Foreskin melanocyte (primary cell): ENCODE measurements at places on chromosomes 7 and 10.

GRCh38 chr7:220151-220841 is 27.9 kb downstream of the FAM20C start:
- peak; percentile 71 for DNase-seq

DNA sequence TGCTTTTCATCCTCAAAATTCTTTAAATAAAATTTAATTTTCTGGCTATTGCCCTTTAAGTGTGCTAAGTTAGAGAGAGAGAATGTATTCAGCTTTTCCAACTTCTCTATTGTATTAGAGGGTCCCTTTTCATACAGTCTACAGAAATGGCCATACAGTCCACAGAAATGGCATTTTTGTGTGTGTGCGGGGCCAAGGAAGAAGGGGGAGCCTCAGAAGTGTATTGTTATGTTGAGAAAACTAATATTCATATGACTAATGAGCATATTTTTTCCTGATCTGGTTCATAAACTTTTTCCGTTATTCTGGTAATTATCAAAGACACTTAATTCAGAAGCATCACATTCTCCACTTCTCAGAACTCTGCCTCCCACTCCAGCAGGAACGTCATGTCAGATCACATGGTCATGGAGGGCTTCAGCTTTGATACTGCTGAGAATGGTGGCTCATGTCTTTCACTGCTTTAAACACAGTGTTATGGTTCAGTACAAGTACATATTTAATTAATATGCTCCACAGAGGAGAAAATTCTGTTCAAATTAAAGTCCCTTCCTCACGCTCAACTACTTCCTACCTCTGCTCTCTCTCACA is 37.1 kb downstream of the ELMO1 start:
- no peak for DNase-seq

- no peak for DNase-seq
Measured at GRCh38 chr10:86827639-86828038, 71.2 kb downstream of the BMPR1A start.

- no peak for DNase-seq
Measured at GRCh38 chr10:77501152-77501845, 136.3 kb downstream of the KCNMA1 start.

DNA sequence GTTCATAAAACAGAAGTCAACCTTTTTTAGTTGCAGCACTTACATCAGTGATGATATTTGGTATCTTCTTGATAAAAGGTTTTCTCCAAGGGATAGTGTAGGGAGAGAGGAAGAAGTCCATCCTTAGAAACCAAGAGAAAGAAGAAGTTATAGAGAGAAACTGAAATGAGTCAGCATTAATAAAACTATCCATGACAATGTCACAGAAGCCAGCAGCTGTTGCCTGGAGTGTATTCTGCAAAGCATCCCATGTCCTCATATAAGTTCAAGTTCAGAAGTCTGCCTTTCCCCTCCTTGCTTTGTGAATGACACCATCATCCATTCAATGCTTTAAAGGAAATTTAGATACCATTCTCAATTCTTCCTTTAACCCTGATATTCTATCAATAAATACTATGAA is 14.4 kb upstream of the COL1A2 start:
- no peak for DNase-seq

DNA sequence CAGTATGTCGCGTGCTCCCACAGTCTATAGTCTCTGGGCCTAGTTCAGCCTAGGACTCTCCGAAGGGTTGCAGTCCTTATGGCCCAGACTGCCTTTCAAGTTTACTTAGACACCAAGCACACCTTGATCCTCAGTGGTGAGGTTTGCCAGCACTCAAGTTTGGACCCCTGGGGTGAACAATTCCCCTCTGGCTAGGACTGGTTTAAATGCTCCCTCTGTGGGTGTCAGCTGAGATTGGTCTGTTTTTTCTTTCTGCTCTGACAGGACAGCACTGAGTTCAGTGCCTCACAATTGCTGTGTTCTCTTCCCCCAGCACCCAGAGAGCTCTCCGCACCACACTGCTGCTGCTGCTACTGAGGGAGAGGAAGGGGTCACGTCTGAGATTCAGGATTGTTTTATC is 31.9 kb upstream of the AGR3 start:
- DNase-seq, result no peak

GRCh38 chr10:130179640-130180039 is 43.4 kb downstream of the GLRX3 start:
- DNase-seq, result peak; percentile 17

- no peak for DNase-seq
Measured at GRCh38 chr10:121049489-121049888, 198.3 kb downstream of the WDR11 start.

DNA sequence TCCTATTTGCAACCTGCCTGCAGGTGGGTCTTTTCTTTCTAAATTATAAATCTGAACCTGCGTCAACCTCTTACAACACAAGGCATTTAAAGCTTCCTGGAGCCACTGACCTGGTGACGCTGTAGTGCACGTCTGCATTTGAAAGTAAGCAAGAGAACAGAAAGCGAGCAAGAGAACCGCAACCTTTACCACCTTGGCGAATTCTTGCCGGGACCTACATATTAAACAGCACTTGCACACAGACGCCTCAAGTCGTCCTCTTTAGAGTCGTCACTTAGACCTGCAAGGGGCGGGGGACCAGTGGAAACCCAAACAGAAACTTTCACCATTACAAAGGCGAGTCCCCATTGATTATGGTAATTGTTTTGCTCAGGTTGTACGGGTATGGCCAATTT is 9.5 kb downstream of the GLI3 start:
- DNase-seq, result no peak

DNA sequence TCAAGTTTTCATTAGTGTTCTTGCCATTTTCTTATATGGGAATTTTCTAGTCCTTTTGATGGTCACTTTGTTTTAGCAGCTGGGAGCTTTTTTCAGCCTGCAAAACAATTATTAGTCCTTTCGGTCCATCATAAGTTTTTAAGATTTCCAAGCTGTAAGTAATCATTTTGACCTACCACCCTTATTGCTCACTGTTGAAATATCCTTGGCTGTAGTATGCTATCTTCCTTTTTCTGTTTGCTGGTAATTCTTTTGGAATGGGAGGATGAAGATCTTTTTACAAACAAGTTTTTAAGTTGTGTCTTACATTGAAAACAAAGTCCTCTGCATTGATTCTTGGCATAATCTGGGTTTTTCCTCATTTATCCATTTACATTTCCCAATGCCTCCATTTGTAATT is 24.0 kb downstream of the BZW2 start:
- no peak for DNase-seq
